ENCODE measurements at places on chromosomes 11 and 22. TPM values are rescaled to one million over a fixed set of nuclear protein-coding genes. Genes with fewer than 3 reads are reported as not detected.

The GDPD4 gene
- not detected for total RNA-seq

The ANO5 gene
- total RNA-seq = 8.4 TPM

The SCUBE1 gene
- not detected for total RNA-seq

The SCN4B gene
- total RNA-seq = 0.13 TPM

The OR4D5 gene
- total RNA-seq = not detected

The CD3G gene
- not detected for total RNA-seq

The OR56A1 gene
- total RNA-seq = not detected

The NXPE4 gene
- not detected for total RNA-seq

The CSF2RB gene
- total RNA-seq = 13.4 TPM

The AGBL2 gene
- 0.07 TPM for total RNA-seq

The FOXRED2 gene
- total RNA-seq = 14.8 TPM

The PTGDR2 gene
- total RNA-seq = under 0.01 TPM

The SNX32 gene
- 0.13 TPM for total RNA-seq

The OR52H1 gene
- not detected for total RNA-seq

The KCNK4 gene
- 0.07 TPM for total RNA-seq

The AIFM3 gene
- total RNA-seq = not detected

The WT1 gene
- not detected for total RNA-seq

The MS4A7 gene
- not detected for total RNA-seq

The HBB gene
- not detected for total RNA-seq

The DTX4 gene
- total RNA-seq = 0.14 TPM

The OR8G5 gene
- not detected for total RNA-seq

The SPTY2D1 gene
- 22.6 TPM for total RNA-seq

The FGF19 gene
- not detected for total RNA-seq

The FBLN1 gene
- total RNA-seq = 0.14 TPM

The ISX gene
- total RNA-seq = not detected

The VSIG10L2 gene
- total RNA-seq = not detected

The OR8A1 gene
- not detected for total RNA-seq

The C1QTNF5 gene
- 43.1 TPM for total RNA-seq

The OR4X1 gene
- not detected for total RNA-seq

The COMMD9 gene
- total RNA-seq = 58.9 TPM

The RAG2 gene
- not detected for total RNA-seq

The SCGB1D2 gene
- total RNA-seq = not detected

The PGAP2 gene
- total RNA-seq = 9.7 TPM

The RAB38 gene
- total RNA-seq = 8.6 TPM

The OR4A16 gene
- not detected for total RNA-seq

The SLCO2B1 gene
- total RNA-seq = 0.27 TPM

The DNAJB7 gene
- total RNA-seq = not detected

The NLRP10 gene
- total RNA-seq = not detected

The SLC5A4 gene
- 0.93 TPM for total RNA-seq

The HSCB gene
- total RNA-seq = 24.3 TPM
